Esophagus muscularis mucosa (tissue), 4 donors: ENCODE measurements at places on chromosomes 12 and 14. TPM values are rescaled to one million over a fixed set of nuclear protein-coding genes. Genes with fewer than 3 reads are reported as not detected.

Gene CABP1
- 2.5 TPM for total RNA-seq

Gene DRAM1
- 23.7 TPM for total RNA-seq

Gene SPTLC2
- 17.9 TPM for total RNA-seq

DNA sequence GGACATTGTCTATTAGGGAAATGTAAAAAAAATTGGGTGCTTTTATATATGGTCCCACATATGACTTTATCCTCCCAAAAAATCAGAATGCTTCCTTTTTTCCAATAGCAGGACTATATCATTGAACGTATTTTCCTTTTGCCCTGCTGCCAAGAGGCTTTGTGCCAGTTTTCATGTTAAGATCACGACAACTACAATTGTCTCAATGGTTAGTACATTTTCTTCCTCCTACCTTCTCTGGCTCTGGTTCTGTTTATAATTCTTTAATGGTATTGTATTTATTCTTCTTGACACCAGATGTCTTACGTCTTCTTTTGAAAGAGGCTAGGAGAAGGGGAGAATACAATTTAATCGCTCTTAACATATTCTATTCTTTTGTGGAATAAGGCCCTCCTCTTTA lies 106.9 kb downstream of the ANO6 start:
- H3K4me1 ChIP-seq, result peaks cover 53% of the 10 kb centered on the region
- H3K36me3 ChIP-seq, result no peaks in the 10 kb centered on the region
- H3K4me3 ChIP-seq, result no peak overlapping the region
- DNase-seq, result no peak
- H3K27ac ChIP-seq, result peak overlapping the region; percentile 77
- no peaks in the 10 kb centered on the region for H3K27me3 ChIP-seq

GRCh38 chr14:29529418-29529817 lies 398.2 kb downstream of the PRKD1 start:
- H3K27ac ChIP-seq, result no peak overlapping the region
- H3K4me3 ChIP-seq, result no peak overlapping the region
- no peaks in the 10 kb centered on the region for H3K27me3 ChIP-seq

DNA sequence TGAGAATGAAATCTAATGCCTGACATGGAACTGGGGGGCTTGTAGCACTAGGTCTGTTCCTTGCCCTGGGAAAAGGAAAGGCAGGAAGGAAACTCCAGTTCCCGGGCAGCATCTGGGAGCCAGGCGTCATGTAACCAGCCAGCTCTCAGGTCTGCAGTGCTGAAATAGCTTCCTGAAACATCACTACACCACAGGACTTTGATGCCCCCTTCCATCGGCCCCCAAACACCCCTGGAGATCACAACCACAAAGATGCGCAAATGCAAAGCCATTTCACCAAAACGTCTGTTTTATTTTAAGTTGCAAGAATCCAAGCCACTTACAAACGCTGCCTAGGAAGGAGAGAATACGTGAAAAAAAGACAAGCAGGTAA lies 40.9 kb downstream of the KCTD10 start:
- DNase-seq, result no peak
- H3K4me1 ChIP-seq, result peaks cover 6% of the 10 kb centered on the region
- H3K27ac ChIP-seq, result no peak overlapping the region
- no peaks in the 10 kb centered on the region for H3K36me3 ChIP-seq
- no peak overlapping the region for H3K4me3 ChIP-seq
